ENCODE measurements at places on chromosomes 4 and X.

DNA sequence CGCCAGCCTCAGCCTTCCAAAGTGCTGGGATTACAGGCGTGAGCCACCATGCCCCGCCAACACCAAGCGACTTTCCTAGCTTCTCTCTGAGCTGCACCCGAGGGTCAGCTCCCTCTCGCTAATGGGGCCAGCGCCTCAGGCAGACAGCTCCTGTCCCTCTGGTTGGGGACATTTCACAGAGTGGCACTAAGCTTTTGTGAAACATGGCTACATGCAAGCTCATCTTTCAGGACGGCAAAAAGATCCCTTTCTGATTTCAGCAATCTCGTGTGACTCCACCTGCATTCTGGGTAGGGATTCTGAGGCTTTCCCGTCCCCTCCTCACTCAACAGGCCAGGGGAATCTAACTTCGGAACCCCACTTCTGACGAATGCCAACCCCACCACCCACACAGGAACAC lies 31.0 kb upstream of the C4orf50 start:
- no peak for DNase-seq

GRCh38 chr4:143616771-143617170 lies 83.7 kb downstream of the FREM3 start:
- DNase-seq, result no peak

DNA sequence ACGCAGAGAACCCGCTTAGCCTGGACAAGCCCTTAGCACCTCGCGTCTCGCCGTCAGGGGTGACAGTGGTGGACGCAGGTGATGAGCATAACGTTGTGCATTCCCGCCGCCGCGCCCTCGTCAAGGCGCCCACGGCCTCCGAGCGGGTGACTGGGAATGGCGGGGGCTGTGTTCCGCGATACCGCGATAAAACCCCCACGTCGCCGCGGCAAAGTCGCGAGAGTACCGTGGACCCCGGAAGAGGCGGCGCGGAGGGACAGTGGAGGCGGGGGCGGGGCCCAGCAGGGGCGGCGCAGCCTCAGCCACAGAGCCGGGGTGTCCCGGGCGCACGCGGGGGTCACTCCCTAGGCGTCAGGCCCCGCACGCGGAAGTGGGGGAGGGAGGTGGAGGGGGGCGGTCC lies 53.8 kb downstream of the ZFYVE28 start:
- no peak for DNase-seq

DNA sequence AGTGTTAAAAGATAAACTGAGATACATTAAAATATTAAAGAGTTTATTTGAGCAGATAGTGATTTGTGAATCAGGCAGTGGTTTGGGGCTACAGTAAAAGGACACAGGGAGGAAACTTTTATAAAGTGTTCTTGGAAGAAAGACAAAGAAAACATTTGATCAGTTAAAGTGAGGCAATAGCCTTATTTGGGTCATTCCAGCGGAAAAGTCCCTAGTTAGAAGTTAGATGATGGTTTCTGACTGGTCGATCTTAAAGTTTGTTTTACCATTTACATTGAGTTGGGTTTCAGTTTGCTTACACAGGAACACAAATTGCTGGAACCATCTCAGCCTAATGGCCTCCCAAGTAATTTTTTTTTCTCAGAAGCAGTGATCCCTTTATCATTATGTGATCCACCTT lies 69.7 kb downstream of the PPP1R2C start:
- no peak for DNase-seq

DNA sequence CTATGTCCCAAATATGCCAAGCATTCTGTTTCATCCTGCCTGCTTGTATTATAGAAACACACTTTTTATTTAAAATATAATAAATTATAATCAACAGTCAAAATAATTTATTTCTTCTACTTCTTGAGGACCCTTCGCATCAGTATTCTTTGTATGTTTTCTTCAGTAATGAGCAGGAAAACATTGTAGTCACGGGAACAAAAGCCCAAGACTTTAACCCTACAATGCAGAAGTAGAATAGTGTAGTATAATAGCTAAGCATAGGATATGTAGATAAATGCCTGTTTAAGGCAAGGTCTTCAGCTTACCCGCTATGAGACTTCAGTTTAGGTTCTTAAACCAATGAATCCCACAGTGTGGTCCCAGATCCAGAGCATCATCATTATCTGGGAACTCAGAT lies 156.6 kb downstream of the PPP3CA start:
- no peak for DNase-seq

DNA sequence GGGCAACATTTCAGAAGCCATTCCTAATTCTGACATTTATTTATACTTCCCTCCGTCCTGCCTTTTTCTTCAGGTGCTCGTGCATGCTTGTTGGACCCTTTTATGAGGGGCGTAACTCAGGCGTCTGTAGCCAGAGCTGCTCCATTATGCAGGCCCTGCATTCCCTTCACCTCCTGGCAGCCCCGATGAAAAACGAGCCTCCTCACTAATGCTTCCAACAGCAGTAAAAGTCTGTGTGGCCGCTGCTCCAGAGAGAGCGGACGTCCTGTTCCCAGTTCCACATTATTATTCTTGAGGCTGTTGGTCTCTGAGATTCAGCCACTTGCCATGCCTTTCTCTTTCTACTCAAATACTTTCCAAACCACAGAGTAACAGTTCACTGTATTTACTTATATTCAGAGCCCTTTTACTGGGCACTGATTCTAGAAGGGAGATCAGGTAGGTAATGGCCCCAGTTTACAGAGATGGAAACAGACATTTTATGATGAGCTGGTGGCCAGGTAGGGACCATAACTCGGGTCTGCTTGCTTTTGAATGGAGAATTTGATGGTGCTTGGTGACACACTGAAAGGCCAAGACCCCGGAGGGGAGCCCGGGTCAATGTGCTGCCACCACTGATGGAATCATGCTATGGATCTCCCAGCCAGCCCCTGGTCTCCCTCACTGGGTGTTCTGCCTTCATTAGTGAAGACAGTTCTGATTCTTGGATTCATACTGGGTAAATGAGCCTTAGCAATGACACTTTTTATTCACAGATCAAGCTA lies 101.0 kb downstream of the GATB start:
- no peak for DNase-seq

DNA sequence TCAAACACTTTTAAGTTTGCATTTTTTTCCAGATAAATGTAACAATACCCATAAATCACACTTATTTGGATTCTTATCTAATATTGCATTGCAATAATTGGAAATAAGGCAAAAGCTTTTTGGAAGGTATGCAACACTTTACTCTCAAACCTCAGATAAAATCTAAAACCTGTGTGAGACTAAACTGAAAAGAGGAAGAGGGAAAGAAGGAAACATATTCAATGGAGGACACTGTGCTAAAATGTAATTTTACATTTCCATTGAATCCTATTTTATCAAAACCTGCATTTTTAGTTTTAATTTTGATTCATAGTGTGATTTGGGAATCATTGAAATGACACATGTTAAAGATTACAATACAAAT lies 99.4 kb downstream of the HPGD start:
- DNase-seq, result no peak

GRCh38 chr4:114286262-114286810 lies 306.9 kb upstream of the ARSJ start:
- DNase-seq, result no peak

- DNase-seq, result no peak
Observed at GRCh38 chrX:133598601-133599335, 183.5 kb upstream of the GPC4 start.

DNA sequence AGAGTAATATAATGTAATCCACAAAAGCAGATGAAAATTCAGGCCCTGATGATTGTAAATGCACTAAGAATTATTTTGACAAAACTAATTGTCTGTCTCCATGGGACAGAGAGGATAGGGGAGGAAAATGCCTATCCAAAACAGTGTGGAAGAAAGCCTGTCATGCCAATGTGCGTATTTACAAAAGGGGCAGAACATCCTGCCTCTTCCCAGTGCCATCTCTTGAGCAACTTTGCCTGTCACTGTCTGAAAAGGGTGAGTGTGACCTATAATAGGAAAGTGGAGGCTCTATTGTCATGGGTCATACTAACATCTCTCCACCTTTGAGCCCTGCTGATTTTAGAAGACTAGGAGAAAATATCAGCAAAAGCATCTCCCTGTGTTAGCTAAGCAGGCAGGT lies 264.1 kb downstream of the UNC5C start:
- no peak for DNase-seq

GRCh38 chr4:97836662-97837061 lies 306.6 kb downstream of the STPG2 start:
- DNase-seq, result no peak

- DNase-seq, result no peak
Observed at GRCh38 chrX:16788477-16788876, 2.2 kb downstream of the TXLNG start.

DNA sequence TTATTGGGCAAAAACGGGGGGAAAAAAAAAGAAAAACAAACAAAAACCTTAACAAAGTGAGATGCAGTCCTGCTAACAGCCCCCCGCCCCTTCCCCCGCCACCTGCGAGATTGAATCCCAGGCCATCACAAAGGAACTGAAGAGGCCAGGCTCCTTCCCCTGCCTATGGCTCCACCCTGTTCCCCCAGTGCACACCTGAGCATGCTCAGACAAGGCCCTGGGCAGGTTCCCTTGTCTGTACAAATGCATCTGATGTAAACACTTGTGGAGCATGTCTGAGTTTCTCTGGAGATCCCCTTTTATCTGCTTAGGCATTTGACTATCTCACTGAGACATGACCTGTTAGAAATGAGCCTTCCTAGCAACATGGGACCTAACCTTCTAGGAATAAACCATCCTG lies 983.7 kb upstream of the PABPC4L start:
- no peak for DNase-seq

GRCh38 chr4:166045457-166045856 lies 172.4 kb downstream of the TLL1 start:
- DNase-seq, result no peak

- no peak for DNase-seq
Observed at GRCh38 chr4:55397520-55398321, 2.0 kb downstream of the TMEM165 start.

- no peak for DNase-seq
Observed at GRCh38 chr4:163540977-163541376, 46.5 kb downstream of the TMA16 start.

DNA sequence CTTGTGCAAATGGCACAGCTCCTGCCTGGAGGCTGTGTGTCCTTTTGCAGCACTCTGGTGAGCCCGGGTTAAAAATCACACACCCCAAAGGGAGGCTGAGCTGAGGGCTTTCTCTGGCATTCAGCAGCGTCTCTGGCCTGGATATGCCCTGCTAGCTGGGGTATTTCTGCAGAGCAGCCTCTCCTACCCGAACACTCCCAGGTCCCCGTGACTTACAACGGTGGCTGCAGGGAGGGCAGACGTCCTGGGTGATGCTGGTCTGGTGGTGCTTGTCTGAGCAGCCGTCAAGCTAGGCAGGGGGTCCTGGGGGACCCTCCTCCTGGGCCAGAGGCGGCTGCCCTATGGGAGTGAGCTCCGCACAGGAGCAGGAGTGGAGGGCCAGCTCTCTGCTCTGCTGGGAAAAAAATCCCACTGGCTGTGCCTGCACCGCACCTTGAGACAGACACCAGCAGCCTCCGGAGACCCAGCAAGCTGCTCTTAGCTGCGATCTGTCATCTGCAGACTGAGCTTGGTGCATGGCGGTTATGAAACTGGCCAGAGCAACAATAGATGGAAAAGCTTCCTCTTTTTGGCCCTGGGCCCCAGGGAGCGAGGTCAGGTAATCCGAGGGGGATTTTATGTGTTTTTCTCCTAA lies 41.3 kb upstream of the ASMTL start:
- no peak for DNase-seq

GRCh38 chrX:106612393-106612763 lies 600 bp downstream of the RADX start:
- DNase-seq, result no peak

- DNase-seq, result no peak
Observed at GRCh38 chr4:93809773-93810172, 18.8 kb upstream of the ATOH1 start.

GRCh38 chrX:3052860-3053259 lies 11.6 kb downstream of the ARSF start:
- DNase-seq, result no peak

GRCh38 chrX:20378233-20378920 lies 111.7 kb upstream of the RPS6KA3 start:
- no peak for DNase-seq

GRCh38 chrX:17040711-17041110 lies 94.3 kb downstream of the REPS2 start:
- no peak for DNase-seq

GRCh38 chr4:153962311-153963039 lies 173.6 kb upstream of the SFRP2 start:
- no peak for DNase-seq

GRCh38 chr4:77120886-77121508 lies 36.0 kb upstream of the CCNG2 start:
- DNase-seq, result no peak

GRCh38 chr4:151798678-151799416 lies 38.0 kb upstream of the GATB start:
- DNase-seq, result no peak

DNA sequence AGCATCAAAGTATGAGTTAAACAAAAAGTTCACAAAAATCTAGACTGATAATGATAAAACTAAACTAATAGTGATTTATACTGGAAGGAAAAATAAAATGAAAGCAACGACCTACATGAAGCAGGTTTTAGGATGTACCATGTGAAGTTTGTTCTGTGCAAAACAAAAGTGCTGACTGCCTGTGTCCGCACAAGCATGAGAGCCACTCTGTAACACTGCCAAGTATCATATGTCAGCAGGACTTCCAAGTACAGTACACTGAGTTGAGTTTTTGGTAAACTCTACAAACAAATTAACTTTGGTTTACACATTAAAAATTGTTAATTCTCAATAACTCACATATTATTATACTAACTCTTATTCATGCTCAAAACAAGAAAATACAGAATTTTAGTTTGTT lies 459.0 kb downstream of the PDGFC start:
- no peak for DNase-seq

DNA sequence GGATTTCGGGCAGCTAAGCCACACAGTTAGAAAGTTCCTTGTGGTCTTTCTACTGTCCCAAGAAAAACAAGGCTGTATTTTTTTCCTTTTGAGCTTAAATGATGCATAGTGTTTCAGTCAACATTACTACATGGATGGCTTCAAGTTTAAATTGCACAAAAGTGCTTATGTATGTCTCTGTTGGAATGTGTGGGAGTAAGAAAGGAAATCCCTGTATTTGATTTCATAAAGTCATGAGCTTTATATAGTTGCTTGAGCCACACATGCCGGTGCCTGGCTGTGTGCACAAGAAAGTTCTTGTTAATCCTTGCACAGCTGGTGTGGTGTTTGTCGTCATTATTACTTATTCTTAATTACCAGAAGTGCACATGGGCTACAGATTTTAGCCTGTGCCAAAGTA lies 262.2 kb downstream of the ARHGAP10 start:
- no peak for DNase-seq
